ENCODE measurements at places on chromosomes 7 and 10. TPM values are rescaled to one million over a fixed set of nuclear protein-coding genes. Genes with fewer than 3 reads are reported as not detected.

GRCh38 chr7:106196460-106197021 lies 84.4 kb upstream of the SYPL1 start:
- no peak for DNase-seq

DNA sequence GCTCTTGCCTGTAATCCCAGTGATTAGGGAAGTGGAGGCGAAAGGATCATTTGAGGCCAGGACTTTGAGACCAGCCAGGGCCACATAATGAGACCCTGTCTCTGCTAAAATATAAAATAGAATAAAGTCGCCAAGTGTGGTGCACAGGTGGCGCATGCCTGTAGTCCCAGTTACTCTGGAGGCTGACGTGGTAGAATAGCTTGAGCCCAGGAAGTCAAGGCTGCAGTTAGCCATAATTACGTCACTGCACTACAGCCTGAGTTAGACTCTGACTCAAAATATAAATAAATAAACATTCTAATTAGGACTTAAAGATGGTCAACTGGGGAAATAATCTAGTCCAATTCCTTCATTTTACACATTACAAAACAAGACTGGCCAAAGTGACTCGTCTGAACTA lies 768 bp downstream of the CHCHD2 start:
- peak; percentile 62 for DNase-seq

- no peak for DNase-seq
Measured at GRCh38 chr7:105267244-105267643, 121.5 kb downstream of the SRPK2 start.

DNA sequence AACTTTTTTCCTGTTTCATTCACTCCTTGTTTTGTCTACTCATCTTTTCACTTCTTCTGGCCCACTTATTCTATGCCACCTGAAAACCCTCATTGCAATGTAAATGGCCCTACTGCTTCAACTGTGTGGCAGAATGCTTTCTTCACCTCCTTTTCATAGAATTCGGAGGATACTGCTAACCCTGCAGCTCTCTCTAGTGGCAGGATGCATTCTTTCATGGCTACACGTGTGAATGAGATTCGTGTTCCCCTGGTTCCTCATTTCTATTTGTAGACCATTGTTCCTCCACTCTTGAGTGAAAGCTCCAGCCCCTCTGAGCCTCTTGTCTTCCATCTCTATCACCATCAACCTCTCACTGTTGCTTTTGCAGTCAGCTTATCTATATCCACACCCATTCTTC lies 20.9 kb upstream of the CYP26C1 start:
- no peak for DNase-seq

DNA sequence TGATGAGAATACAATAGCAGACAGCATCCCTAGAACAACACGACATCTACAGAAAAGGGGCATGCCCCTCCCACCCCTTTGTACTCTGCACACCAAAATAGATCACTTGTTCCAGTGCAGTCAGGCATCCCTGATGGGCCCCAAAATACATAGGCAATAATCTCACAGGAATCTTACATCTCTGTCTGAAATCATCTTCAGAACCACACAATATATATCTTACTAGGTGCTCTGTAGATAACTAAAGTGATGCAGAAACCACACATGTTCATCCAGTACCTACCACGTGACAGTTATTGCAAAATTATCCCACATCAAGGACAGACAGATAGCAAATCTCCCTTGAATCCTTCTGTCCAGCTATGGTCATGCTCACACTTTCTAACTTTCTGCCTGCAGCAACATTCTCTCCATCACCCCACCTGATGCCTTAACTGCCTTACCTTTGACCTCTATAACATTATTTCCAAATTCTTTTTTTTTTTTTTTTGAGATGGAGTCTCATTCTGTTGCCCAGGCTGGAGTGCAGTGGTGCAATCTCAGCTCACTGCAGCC lies 30.7 kb downstream of the ST8SIA6 start:
- DNase-seq, result no peak

DNA sequence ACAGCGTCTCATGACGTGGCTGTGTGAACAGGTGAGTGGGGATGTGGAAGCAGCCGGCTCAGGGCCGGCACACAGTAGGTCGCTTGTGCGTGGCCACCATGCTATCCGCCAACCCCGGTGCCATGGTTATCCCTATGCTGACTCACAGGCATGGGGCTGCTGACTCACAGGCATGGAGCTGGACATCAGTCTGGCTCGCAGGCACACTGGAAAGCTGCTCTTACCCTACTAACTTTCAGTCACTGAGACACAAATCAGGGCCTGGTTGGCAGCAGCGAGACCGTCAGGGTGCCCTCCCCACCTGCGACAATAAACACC lies 341.9 kb downstream of the PTPRN2 start:
- no peak for DNase-seq

- DNase-seq, result no peak
Measured at GRCh38 chr7:148380596-148381419, 209.8 kb upstream of the C7orf33 start.

Gene GIMAP7
- total RNA-seq, result 49.9 TPM

Gene H2BK1
- not detected for total RNA-seq

Gene CFAP46
- not detected for total RNA-seq

Gene TRIM73
- 4.4 TPM for total RNA-seq

Gene BTBD16
- not detected for total RNA-seq

Gene MALRD1
- not detected for total RNA-seq

Gene HKDC1
- total RNA-seq, result 2.7 TPM

Gene FFAR4
- total RNA-seq, result not detected
